Endodermal cell (in vitro differentiated cells): ENCODE measurements at places on chromosomes 1 and 21.

DNA sequence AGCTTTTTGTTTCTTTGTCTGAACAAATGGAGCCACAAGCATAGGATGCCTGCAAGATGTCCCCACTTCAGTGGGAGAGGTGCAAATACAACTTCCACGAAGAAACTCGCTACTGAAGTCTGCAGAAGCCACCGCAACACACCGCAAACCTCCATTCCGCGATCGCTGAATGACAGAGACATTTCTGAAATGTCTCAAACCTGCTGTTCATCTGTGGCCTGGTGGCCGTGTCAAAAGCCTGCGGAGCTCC is 1.0 kb downstream of the TP53BP2 start:
- H3K4me3 ChIP-seq = peak overlapping the region; percentile 95
- no peaks in the 10 kb centered on the region for H3K36me3 ChIP-seq
- H3K4me1 ChIP-seq = peaks cover 3% of the 10 kb centered on the region
- DNase-seq = peak; percentile 68
- peak overlapping the region; percentile 97 for H3K27ac ChIP-seq
- no peaks in the 10 kb centered on the region for H3K27me3 ChIP-seq

GRCh38 chr1:17561561-17561985 is 22.1 kb downstream of the ARHGEF10L start:
- H3K27me3 ChIP-seq = peaks cover 8% of the 10 kb centered on the region
- H3K27ac ChIP-seq = no peak overlapping the region
- H3K4me1 ChIP-seq = peaks cover 7% of the 10 kb centered on the region
- H3K4me3 ChIP-seq = no peak overlapping the region
- peak; percentile 41 for DNase-seq
- H3K36me3 ChIP-seq = no peaks in the 10 kb centered on the region

DNA sequence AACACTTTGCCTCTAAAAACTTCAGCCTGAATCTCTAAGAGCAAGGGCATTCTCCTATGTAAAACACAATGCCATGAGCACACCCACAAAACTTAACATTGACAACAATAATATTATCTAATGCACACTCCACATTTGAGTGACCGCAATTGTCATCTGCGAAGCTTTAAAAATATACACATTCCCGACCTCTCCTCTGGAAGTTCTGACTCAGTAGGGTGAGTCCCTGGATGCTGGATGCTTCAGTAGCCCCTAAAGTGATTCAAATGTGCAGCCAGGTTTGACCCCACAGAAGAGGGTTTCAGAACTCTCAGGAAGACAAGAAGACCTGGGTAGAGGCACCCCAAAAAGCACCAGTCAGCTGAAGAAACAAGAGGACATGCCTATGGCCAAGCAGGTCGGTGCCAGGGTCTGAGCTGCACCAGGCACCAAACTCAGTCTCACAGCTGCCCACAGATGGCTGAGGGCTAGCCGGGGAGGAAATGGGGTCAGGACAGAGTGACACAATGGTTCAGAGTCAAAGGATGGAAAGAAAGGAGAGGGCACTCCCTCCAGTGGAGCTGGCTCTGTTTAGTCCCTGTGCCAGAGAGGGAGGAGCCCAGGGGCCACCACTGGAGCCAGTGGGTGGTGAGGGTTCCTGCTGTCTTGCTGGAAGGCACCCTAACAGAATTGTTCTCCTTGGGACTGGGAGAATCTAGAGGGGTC is 17.4 kb downstream of the PIK3C2B start:
- H3K27ac ChIP-seq = no peak overlapping the region
- no peaks in the 10 kb centered on the region for H3K36me3 ChIP-seq
- DNase-seq = no peak
- no peaks in the 10 kb centered on the region for H3K27me3 ChIP-seq
- H3K4me1 ChIP-seq = peaks cover 5% of the 10 kb centered on the region
- H3K4me3 ChIP-seq = no peak overlapping the region

GRCh38 chr21:25881524-25882376 is 147.0 kb downstream of the GABPA start:
- no peaks in the 10 kb centered on the region for H3K4me1 ChIP-seq
- H3K36me3 ChIP-seq = peaks cover 66% of the 10 kb centered on the region
- DNase-seq = peak; percentile 80
- H3K4me3 ChIP-seq = no peak overlapping the region

- no peak overlapping the region for H3K4me3 ChIP-seq
- peaks cover 11% of the 10 kb centered on the region for H3K4me1 ChIP-seq
- H3K36me3 ChIP-seq = peaks cover 90% of the 10 kb centered on the region
- no peak overlapping the region for H3K27ac ChIP-seq
These were observed 19.3 kb downstream of the SH2D2A start for GRCh38 chr1:156797212-156797871.

GRCh38 chr21:38322311-38322950 is 65.6 kb downstream of the KCNJ15 start:
- H3K27me3 ChIP-seq = no peaks in the 10 kb centered on the region
- no peaks in the 10 kb centered on the region for H3K4me1 ChIP-seq
- no peak overlapping the region for H3K4me3 ChIP-seq
- no peak overlapping the region for H3K27ac ChIP-seq

GRCh38 chr1:25616987-25617624 is 515 bp downstream of the MAN1C1 start:
- no peaks in the 10 kb centered on the region for H3K4me1 ChIP-seq
- no peaks in the 10 kb centered on the region for H3K36me3 ChIP-seq
- H3K4me3 ChIP-seq = peak overlapping the region; percentile 75
- DNase-seq = no peak
- H3K27ac ChIP-seq = no peak overlapping the region
- peaks cover 58% of the 10 kb centered on the region for H3K27me3 ChIP-seq

- H3K36me3 ChIP-seq = no peaks in the 10 kb centered on the region
- DNase-seq = no peak
- no peaks in the 10 kb centered on the region for H3K27me3 ChIP-seq
- H3K4me3 ChIP-seq = no peak overlapping the region
- peaks cover 4% of the 10 kb centered on the region for H3K4me1 ChIP-seq
- H3K27ac ChIP-seq = no peak overlapping the region
These were observed 5.3 kb downstream of the CBR1 start for GRCh38 chr21:36075171-36075570.

DNA sequence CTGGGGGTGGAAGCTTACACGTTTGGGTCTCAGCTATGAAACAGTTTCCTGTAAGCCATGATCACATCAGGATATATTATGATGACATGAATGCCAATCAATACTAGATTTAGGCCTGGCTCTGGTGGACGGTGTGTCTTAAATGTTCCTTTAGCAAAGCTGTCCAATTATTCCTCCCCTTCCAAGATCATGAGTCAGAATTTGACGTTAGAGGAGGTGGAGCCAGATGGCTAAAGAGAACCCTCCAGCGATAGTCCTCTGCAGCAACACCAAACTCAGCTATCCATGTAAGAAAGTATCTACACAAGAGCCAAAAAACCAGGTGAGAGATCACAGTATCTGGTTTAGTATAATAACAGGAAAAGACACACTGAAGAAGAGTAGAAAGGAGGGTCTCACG is 47.8 kb downstream of the PACC1 start:
- no peak overlapping the region for H3K27ac ChIP-seq
- H3K4me3 ChIP-seq = no peak overlapping the region
- H3K4me1 ChIP-seq = peaks cover 6% of the 10 kb centered on the region
- no peak for DNase-seq
- peaks cover 59% of the 10 kb centered on the region for H3K36me3 ChIP-seq
- H3K27me3 ChIP-seq = no peaks in the 10 kb centered on the region

DNA sequence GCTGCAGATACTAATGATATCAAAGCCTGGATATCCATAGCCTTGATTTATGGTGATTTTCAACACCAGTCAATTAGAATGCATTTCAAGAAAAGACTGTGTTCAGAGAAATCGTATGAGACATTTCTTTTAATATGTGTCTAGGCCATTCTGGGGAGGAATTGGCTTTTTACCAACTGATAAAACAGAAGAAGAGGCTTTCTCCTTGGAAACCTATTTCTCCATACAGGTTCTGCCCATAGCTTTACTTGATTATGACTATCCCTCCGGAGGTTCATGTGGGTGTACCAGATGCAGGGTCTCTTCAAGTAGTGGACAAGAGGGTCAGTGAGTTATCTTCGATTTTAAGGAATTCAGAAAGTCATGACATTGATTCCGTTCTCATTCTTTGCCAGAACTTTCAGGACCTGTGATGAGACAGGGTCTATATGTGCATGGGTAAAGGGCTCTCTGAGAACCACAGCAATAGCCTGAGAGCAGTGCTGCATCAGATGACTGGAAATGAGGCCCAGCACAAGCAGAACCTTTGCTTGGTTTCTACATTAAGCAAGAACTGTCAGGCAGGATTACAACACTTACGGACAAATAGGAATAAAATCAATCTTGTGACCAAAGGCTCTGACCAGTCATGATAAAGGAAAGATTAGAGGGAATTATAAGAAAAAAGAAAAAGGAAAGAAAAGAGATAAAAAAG is 263.7 kb upstream of the SGIP1 start:
- H3K27me3 ChIP-seq = no peaks in the 10 kb centered on the region
- DNase-seq = no peak
- H3K4me3 ChIP-seq = no peak overlapping the region
- H3K36me3 ChIP-seq = no peaks in the 10 kb centered on the region
- no peaks in the 10 kb centered on the region for H3K4me1 ChIP-seq

DNA sequence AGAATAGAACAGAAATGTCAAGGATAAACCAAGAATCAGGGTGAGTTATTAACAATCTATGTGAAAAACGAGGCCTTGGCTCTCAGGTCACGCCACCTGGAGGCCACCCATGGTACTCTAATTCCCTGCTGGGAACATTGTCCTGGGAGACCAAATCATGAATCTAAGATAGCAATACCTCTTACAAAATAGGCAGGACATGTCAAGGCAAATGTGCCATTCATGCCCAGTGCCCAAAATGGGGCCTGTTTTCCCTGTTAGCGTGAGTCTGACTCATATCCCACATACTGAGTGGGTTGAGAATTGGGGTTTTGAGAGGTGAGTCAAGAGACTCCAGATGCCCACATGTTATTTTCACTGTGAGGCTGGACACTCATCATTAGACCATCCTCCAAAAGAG is 380.8 kb downstream of the HHIPL2 start:
- no peaks in the 10 kb centered on the region for H3K36me3 ChIP-seq
- H3K27me3 ChIP-seq = no peaks in the 10 kb centered on the region
- no peak overlapping the region for H3K27ac ChIP-seq
- peak; percentile 87 for DNase-seq

DNA sequence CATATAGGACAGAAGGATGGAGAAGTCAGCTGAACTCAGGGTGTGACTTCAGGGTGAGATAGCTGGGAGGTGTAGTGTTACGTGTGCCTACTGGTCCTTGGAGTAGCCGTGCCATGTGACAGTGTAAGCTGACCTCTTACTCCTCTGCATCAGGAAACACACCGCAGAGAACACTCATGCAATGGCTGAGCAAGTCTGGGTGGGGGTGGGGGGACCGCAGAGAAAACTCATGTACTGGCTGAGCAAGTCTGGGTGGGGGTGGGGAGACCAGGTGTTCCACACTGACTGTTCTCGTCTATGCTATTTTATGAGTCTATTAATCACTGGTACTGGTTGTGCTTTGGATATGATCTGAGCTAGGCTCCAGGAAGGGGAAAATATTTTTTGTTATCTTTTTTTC is 233.1 kb downstream of the PAPPA2 start:
- H3K36me3 ChIP-seq = no peaks in the 10 kb centered on the region
- H3K27me3 ChIP-seq = no peaks in the 10 kb centered on the region
- no peak overlapping the region for H3K4me3 ChIP-seq
- no peaks in the 10 kb centered on the region for H3K4me1 ChIP-seq
- peak; percentile 69 for DNase-seq

GRCh38 chr1:159699653-159700052 is 14.7 kb downstream of the CRP start:
- H3K27ac ChIP-seq = no peak overlapping the region
- no peaks in the 10 kb centered on the region for H3K27me3 ChIP-seq
- no peaks in the 10 kb centered on the region for H3K4me1 ChIP-seq
- no peak overlapping the region for H3K4me3 ChIP-seq
- H3K36me3 ChIP-seq = no peaks in the 10 kb centered on the region

GRCh38 chr1:2049718-2050431 is at the start of gene PRKCZ:
Gene PRKCZ, plus strand, starts transcription at chr1:2050411. Its CDS starts 220 bp downstream, at chr1:2050631.
- DNase-seq = peak; percentile 97
- peaks cover 10% of the 10 kb centered on the region for H3K27me3 ChIP-seq
- no peak within 1 kb of the TSS for H3K27ac ChIP-seq
- peaks cover 5% of the 10 kb centered on the region for H3K4me1 ChIP-seq

DNA sequence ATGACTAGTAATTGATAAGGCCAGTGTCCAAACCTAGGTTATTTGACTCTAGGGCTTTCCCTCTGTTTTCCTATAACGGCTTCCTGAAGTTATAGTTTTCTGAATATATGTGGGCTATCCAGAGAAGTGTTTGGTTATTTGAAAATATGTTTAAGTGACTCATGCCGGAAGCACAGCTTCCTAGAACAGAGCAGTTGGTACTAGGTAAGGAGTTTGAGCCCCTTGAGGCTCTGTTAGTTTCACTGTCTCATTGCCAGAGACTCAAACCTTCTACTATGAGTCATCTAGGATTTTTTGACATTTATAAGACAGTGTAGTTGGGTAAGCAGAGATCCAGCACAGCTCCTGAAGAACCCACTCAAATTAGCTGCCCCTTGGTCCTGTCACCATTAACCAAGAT is 27.1 kb upstream of the LEPR start:
- no peaks in the 10 kb centered on the region for H3K27me3 ChIP-seq
- no peak overlapping the region for H3K4me3 ChIP-seq
- peaks cover 57% of the 10 kb centered on the region for H3K36me3 ChIP-seq
- DNase-seq = no peak
